SIG-M5 (cell line): ENCODE measurements at places on chromosomes 4 and X.

- DNase-seq, result no peak
These were observed 34.8 kb upstream of the PDLIM5 start for GRCh38 chr4:94416981-94417380.

DNA sequence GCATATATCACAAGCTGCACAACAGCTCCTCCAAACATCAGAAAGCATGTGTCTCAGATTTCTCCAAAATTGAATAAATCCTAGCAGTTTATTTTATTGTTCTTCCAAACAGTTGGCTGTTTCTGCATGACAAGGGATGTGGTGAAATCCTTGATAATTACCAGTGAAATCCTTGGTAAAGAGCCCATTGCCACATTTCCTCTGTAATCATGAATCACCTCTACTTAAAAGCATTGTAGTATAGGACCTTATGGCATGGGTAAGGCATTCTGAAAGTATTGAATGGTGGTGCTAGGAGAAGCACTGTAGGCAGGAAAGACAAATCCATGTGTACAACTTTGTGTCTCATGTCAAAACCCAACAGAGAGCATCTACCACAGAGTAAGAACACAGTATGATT lies 135.8 kb upstream of the NDST3 start:
- DNase-seq, result no peak

DNA sequence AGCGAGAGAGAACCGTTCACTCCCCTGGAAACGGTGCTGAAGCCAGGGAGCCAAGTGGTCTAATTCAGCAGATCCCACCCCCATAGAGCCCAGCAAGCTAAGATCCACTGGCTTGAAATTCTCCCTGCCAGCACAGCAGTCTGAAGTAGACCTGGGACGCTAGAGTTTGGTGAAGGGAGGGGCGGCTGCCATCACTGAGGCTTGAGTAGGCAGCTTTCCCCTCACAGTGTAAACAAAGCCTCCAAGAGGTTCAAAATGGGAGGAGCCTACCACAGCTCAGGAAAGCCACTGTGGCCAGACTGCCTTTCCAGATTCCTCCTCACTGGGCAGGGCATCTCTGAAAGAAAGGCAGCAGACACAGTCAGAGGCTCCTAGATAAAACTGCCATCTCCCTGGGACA lies 37.8 kb upstream of the CDS1 start:
- DNase-seq, result no peak

DNA sequence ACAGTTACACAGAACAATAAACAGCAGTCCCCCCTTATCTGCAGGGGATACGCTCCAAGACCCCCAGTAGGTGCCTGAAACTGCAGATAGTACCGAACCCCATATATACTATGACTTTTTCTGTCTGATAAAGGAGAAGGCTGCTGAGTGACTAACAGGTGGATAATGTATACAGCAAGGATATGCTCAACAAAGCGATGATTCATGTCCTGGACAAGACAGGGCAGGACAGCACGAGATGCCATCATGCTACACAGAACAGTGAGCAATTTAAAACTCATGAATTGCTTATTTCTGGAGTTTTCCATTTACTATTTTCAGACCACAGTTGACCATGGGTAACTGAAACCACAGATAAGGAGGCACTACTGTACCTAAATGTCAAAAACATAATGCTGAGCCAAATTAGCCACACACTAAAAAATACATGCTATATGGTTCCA lies 76.1 kb downstream of the MANBA start:
- no peak for DNase-seq

DNA sequence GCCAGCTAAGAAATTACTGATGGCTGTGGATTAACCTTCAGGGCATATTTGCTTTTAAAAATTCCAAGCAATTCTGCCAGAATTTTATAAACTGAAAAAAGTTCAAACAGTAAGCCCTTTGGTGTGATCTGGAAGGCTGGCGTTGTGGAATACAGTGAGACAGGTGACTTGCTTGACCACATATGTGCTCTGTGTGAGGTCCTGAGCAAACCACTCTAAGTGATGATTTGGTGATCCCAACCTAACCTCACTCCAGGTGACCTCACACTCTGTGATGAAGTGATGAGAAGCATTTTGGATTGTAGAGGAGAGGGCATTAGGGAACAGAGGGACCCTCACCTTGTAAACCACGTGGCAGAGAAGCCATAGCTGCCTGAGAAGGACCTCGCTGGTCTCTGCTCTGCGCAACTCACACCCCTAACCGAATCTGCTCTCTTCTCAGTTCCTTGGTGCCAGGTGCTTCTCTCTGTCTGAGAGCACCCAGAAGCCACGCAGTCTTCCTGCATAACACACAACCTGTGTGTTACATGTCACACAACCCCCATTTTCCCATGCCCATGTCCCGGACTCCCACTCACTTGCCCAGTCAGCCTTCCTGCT lies 106.3 kb downstream of the ENPP6 start:
- no peak for DNase-seq

- DNase-seq, result no peak
These were observed 43.8 kb upstream of the HPSE start for GRCh38 chr4:83378419-83378818.

- DNase-seq, result no peak
These were observed 1617.5 kb upstream of the TENM3 start for GRCh38 chr4:180625653-180626052.

DNA sequence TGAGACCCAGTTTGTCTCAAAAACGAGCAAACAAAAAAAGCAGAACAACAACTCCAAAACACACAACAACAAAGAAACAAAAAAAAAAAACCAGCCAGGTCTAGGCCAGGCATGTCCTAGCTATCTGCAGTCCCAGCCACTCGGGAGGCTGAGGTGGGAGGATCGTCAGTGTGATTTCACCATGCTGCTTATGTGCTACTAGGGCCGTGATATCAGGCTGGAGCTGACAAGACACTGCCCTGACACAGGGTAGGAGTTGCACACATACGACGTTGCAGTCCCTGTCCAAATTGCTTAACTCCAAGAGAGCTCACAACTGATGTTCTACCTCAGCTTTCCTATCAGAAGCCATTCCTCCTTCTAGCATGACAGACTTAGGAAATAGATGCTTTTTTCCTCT lies 204.9 kb downstream of the AASDH start:
- no peak for DNase-seq
